Activated naive CD4-positive, alpha-beta T cell (primary cell): ENCODE measurements at places on chromosomes 7 and 10.

GRCh38 chr7:45716380-45717203, 142.4 kb downstream of the ADCY1 start:
- no peak for DNase-seq

- no peak for DNase-seq
These were observed 12.6 kb upstream of the YWHAG start for GRCh38 chr7:76371396-76371795.

GRCh38 chr7:595621-596010, 76.0 kb upstream of the PDGFA start:
- DNase-seq = no peak

DNA sequence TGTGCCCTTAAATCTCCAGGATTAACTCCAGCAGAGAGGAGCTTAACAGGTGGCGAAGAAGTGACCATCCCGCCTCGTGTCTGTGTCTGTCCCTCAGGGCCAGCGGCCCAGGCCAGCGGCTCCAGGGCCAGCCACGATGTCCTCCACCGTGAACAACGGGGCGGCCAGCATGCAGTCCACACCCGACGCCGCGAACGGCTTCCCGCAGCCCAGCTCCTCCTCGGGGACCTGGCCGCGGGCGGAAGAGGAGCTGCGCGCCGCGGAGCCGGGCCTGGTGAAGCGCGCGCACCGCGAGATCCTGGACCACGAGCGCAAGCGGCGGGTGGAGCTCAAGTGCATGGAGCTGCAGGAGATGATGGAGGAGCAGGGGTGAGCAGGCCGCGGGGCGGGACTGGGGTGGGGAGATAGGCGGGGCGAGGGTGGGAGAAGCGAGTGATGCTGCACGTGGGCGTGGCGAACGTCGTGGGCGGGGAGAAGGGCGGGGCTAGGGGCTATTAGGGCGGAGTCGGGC, 33.3 kb downstream of the SRRM3 start:
- DNase-seq = peak; percentile 47

GRCh38 chr10:80632742-80633141, 95.0 kb downstream of the SH2D4B start:
- DNase-seq = no peak

GRCh38 chr10:1715821-1716220, 21.5 kb downstream of the ADARB2 start:
- DNase-seq = no peak

DNA sequence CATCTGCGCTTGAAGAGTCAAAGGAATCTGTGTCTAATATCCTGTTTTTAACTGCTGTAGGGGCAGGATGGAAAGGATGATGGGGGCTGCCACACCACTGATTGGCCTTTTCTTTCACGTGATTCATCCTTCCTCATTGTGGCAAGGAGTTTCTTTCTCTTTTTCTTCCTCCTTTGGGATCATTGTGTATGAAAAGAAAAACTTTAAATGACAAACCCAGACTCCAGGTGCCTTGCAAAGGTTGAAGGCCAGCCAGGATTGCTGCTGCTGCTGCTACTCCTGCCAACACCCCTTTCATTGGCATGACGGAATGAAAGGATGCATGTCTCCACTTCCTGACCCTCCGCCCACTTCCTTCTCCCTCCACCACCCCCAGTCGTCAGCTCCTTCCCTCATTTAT, 6.5 kb upstream of the OIT3 start:
- no peak for DNase-seq

- DNase-seq = no peak
These were observed 11.5 kb upstream of the OGA start for GRCh38 chr10:101829561-101830315.

DNA sequence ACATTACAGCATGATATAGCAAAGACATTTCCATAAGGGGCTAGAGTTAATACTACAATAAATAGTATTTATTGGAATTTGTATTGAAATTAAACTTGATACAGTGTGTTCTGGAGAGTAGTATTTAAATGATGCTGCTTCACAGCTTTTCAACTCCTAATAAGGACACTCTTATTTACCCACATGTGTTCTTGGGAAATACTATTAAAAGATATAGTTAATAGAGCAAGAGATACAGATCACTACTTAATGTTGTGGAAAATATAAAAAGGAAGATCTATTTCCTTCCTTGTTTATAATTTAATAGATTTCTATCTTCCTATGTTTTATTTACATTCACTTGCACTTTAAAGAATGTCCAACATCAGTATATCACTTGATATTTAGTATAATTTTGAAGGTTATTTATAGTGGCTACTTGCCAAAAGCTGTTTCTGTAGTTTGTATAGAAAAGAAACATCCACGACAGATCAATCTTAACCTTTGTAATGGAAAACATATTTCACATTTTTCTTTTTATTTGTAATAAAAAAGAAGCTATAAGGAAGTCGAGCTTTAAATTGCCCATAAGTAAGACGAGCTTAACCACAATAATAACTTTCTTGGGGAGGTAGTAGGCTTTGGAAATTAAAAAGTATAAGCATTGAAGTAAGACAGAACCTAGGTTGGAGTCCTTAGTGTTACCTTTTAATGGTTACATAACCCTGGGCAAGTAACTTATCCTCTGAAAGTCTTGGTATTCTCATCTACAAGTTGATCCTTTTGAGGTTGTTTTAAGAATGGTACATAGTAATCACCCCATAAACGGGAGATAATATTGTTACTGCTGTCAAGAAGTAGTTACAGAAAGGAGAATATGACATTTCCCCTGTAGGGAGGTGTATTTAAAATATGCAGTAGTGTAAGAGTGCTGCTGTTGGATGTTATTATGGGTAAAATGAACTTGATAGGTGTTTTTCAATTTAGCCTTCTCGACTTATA, 32.8 kb downstream of the CPED1 start:
- DNase-seq = no peak

DNA sequence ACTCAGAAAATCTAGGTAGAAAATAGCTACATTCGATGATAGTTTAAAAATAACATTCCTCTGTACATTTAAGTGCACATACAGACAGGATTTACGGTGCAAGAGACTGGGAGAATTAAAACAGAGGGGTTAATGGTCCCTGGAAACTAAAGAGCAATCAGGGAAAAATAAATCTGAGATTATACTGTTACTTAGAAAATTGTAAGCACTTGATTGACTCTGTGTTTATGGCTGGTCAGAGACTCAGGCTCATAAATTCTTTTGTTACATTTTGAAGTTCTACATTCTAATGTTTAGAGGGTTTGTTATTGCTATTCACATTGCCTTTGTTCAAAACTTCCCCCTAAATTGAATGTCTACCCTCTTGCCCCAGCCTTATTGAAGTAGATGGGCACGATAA, 54.4 kb downstream of the CDCA7L start:
- no peak for DNase-seq

GRCh38 chr10:121404611-121405010, 193.6 kb downstream of the FGFR2 start:
- DNase-seq = no peak

GRCh38 chr10:61354401-61354975, 98.7 kb downstream of the TMEM26 start:
- no peak for DNase-seq

GRCh38 chr7:106521541-106521940, 139.4 kb downstream of the CCDC71L start:
- DNase-seq = no peak

DNA sequence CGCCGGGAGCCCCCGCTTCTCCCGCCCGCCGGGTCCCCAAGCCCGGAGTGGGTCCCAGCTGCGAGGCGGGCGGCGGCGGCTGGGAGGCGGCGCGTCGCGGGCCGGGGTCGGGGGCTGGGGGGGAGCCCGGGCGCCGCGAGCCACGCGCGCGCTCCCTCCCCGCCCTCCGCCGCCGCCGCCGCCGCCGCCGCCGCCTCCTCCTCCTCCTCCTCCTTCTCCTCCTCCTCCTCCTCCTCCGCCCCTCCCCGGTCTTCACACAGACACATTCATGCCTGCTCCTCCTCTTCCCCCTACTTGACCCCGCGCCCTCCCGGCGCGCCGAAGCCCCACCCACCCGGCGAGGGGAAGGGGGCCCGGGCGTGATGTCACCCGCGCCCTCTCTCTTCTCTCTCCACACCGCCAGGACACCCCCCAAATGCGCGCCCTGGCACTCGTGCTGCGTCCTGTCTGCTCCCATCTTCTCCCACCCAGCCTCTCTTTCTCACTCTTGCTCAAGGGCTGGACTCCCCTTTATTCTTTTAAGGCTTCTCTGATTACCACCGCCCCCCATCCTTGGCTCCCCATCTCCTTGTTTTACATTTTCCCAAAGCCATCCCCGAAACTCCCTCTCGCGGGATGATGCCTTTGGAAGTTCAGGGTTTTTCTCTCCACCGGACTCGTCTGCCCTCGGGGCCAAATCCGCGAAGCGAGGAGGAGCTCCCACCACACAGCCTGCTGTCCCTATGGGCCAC, 967 bp upstream of the GLI3 start:
- DNase-seq = no peak

DNA sequence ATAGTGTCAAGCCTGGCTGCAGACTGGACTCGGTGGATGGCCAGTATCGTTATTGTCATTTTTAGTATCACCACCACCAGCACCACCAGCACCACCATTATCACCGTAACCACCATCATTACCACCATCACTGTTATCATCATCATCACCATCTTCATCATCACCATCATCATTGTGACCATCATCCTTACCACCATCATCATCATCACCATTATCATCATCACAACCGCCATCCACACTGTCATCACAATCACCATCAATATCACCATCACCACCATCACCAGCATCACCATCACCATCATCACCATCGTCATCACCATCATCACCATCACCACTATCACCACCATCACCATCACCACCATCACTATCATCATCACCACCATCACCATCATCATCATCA, 65.6 kb downstream of the FOXL3 start:
- DNase-seq = no peak

DNA sequence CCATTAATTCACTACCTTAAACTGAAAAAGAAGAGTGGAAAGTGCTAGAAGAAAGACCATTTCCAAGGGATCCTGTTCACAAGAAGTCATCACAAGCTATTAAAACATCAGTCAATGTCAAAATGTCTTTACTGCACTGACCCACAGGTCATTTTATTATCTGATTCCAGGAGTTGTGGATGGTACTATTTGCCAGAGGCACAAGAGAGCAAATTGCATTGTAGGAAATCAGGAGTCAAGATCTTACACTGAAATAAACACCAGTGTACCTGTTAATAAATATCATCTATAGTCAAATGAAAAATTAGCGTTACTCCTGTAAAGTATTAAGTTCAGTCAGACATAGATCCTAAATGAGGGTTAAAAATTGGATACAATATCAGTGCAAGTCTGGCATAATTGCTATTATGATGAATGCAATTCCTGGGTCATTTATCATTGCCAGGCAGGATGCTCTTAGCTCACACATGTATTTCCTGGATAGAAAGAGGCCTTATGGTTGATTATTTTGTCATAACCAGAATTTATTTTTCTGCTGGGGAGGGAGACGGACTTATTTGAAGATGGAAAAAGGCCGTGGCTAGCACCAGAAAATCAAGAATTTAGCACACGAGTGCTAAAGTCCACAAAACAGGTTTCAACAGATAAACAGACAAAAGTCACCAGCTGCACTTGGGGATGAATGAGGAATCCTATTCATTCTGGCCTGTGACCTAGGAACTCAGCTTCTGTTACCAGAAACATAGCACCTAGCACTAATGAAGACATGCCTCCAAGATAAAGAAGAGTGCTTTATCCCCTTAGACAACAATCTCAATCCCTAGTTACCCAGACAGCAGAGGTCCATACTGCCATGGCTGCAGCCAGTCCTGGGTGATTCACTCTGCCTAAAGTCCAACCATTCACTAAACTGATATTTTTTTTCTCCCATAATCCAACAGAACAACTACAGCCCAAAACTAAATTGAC, 683.1 kb upstream of the POM121L12 start:
- no peak for DNase-seq

GRCh38 chr10:23094786-23095403, 484 bp upstream of the MSRB2 start:
- DNase-seq = no peak

DNA sequence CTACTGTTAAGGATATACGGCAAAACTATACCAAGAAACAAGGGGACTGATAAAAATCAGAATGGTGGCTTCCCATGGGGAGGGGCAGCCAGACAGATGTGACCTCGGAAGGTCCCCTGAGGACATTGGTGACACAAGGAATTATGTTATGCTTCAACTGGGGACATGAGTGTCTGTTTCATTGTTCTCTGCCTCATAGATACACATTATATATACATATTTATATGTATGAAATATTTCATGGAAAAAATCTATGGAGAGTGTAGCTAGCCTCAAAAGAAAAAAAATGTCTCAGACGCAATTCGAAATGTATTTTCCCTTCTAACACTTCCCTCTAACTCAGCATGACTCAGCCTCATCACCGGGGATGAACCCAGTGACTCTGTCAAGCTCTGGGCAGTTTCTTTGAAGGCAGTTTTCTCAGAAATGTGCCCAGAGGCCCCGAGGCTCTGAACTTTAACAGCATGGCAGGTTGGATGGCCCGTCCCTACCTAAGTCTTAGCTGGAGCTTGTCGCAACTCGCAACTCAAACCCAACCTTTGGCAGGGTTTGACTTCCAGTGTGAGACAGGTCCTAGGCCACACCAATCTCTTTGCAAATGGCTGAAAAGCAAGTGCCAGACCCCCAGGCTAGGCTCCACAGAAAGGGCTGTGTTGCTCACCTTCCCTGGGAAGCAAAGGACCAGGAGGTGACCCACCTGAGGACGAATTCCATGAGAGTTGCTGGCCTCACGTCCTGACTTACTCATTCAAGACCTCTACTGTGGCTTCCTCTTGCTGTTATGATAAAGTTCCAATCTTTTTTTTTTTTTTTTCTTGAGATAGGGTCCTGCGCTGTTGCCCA, 86.9 kb downstream of the CARD11 start:
- DNase-seq = no peak

DNA sequence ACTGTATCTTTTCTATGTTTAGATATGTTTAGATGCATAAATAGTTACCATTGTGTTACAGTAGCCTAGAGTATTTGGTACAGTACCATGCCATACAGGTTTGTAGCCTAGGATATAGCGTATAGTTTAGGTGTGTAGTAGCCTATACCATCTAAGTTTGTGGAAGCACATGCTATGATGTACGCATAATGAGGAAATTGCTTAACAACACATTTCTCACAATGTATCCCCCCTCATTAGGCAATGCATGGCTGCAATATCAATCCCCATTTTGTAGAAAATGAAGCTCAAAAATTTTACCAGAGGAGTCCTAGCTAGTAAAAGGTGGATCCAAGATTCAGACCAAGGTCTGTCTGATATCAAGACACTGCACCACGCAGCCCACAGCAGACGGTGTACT, 376.4 kb upstream of the NFE2L3 start:
- DNase-seq = no peak

GRCh38 chr7:66681491-66682349, 53.0 kb downstream of the KCTD7 start:
- peak; percentile 85 for DNase-seq

DNA sequence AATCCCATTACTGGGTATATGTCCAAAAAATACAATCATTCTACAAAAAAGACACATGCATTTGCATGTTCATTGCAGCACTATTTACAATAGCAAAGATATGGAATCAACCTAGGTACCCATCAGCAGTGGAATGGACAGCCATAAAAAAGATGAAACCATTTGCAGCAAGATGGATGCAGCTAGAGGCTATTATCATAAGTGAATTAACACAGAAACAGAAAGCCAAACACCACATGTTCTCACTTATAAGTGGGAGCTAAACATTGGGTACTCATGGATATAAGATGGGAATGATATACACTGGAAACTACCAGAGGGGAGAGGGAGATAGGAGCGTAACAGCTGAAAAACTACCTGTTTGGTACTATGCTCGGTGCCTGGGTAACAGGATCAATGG, 154.0 kb downstream of the TMEM26 start:
- DNase-seq = no peak
